RWPE1 (cell line): ENCODE measurements at places on chromosomes 2 and 18.

GRCh38 chr2:11634584-11634983 is 35.4 kb downstream of the NTSR2 start:
- DNase-seq = no peak

GRCh38 chr18:76493213-76494161 is 1.6 kb downstream of the ZNF516 start:
- peak; percentile 79 for DNase-seq

GRCh38 chr2:172674034-172674967 is 61.3 kb upstream of the RAPGEF4 start:
- no peak for DNase-seq

- no peak for DNase-seq
Observed at GRCh38 chr2:171334171-171334570, 99.6 kb downstream of the METTL8 start.

DNA sequence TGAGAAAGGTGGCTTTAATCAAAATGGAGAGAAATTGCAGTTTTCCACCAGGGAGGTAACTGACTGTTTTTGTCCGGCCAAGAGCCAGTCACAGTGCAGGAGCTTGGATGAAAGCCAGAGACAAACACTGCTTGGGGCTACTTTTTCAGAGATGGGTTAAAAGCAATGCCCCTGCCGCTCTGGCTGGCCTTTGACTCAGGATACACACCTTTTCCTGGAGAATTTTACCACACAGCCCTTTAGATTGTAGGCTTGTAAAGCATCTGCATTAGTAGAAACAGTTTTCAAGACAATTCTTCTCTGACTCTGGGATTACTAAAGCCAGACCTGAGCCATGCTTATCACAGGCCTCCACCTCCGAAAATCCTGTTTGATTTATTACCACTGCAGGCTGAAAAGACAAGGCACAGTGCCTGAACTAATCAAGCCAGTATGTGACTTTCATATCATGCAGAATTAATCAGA is 79.7 kb downstream of the CCBE1 start:
- peak; percentile 26 for DNase-seq

DNA sequence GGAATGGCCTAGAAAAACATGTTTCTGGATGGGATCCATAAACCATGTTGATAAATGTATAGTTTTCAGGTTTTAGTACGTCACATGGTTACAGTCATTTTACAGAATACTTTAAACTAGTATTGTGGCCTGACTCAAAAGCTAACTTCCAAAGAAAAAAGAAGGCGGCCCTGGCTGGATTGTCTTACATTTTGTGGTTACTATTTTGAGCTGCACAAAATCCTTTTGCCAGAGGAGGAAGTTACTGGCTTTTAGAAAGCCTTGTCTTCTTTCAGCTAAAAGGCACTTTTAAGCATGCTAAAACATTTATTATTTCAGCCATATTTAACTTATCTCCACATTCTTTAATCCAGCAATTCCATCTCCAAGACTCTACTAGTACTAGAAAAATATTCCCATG is 227.9 kb downstream of the CDH2 start:
- DNase-seq = no peak

DNA sequence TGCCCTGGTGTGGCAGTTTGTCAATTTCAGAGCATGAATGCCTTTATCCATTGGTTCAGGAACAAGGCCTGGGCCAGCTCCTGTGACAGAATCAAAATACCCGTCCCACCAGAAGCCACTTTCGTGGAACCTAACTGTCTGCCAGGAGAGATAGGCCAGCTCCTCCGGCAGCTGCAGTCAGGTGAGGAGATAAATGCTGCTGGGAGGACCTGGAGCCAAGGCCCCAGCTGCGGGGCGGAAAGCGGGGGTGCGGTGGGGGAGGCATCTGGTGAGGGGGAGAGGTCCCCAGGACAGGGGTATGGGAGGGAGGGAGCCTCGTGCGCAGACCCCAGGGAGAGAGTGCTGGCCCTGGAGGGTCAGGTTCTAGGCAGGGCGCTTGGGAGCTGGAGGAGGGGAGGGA is 4.4 kb upstream of the ASB1 start:
- no peak for DNase-seq

- peak; percentile 25 for DNase-seq
Observed at GRCh38 chr2:90069290-90069894, 1377.9 kb downstream of the RPIA start.

DNA sequence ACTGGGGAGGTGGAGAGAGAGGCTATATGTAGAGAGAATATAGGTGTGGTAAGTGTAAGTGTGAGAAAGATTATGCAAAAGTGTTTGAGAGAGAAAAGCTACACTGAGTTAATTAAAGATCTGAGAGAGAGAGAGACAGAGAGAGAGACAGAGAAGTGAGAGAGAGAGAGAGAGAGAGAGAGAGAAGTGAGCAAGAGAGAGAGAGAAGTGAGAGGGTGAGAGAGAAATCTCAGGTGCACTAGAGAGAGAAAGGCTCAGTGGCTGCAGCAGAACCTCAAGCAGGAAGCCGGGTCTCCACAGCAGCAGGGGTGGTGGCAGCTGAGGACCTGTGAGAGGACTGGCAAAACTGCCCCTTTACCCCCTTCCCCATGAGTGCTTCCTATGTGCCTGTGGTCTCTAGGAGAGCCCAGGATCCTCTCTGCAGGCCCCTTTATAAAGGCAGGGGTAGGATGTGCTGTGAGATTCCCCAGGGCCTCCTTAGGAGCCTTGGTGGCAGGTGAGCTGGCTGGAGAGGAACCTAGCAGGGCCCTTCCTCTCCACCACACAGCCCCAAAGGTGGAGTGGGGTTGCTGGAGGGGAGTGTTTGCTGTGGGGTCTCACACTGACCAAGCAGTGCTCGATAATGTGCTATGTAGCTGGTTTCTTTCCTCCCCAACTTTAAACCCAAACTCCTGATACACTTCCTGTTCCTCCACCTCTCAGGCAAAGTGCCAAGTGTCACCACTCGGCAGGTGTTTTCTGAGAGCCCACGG is 52.6 kb downstream of the SLC4A5 start:
- no peak for DNase-seq

GRCh38 chr2:27717070-27717795 is 53.5 kb downstream of the SLC4A1AP start:
- peak; percentile 71 for DNase-seq

DNA sequence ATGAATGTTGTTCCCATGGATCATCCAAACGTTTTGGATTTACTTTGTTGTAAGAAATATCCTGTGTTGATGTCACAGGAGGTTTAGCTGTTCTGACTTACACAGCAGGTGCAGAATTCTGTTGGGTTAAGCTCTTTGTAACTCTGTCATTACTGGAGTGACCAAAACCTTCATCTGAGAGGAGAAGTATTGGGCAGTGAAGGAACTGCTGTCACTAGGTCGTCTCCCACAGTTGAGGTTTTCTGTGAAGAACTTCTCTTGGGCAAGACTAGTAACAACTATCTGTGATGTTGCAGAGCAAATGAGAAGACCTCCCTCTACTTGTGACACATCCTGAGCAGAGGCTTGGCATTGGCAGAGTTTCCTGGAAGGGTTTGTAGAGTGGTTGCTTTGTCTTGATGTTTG is 2.9 kb downstream of the SPTBN1 start:
- DNase-seq = no peak

- no peak for DNase-seq
Observed at GRCh38 chr2:160246356-160246755, 46.3 kb upstream of the ITGB6 start.

DNA sequence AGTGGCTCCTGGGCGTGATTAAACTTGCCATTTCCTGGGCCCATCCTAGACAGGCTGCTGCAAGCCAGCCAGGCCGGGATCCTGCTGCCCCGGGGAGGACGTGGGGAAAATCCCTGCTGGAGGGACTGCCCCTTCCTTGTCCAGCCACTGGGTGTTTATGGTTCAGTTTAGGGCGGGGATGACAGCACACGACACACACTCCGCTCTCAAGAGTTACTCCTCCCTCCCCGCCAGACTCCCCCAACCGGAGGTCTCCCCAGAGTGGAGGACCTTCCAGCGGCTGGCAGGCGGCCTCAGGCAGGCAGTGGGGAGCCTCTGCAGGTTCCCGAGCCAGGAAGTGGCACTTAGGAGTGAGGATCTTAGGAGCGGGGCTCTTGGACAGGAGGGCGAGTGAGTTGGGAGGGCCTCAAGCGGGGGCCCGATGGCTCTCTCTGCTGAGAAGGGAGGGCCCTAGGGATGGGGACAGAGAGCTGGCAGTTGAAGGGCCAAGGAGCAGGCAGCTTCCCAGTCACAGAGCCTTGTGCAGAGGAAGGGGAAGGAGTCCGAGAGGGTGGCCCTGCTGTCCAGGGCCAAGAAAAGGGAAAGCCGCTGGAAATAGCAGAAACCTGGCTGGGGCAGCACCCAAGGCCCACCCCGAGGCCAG is 5.7 kb upstream of the GPR35 start:
- DNase-seq = no peak

DNA sequence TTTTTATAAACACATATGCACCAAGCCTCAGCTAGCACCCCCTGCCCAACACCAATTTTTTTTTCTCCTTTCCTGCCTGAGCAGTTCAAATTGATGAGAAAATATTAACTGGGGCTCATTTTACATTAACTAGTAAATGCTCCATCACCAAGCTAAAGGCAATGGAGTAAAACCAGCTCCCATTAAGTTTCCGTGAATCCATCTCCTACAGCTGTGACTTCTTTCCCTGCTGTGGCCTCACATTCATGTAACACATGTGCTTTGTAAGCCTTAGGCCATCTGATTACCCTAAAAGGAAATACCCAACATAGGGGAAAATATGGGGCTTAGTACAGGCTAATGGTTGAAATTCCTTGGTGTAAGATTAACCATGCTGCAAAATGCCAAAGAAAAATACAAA is 60.8 kb downstream of the DNER start:
- DNase-seq = no peak

DNA sequence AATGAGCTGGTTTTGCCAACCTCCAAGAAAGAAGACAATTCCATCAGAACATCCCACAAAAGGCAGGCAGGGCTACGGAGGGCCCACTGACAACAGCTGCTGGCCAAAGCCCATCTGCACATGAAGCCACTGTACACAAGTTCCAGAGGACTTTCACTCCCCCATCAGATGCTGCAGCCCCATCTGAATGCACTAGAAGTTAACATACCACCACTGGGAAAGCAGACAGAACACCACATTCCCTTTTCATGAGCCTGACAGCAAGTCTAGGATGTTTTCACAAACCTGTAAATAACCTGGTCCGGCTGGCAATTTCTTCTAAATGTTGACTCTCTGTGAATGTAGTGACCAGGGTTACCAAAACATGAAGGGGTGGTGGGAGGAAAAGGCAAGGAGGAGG is 41.5 kb downstream of the CCBE1 start:
- no peak for DNase-seq

- DNase-seq = no peak
Observed at GRCh38 chr2:54271843-54272627, 16.0 kb upstream of the TSPYL6 start.

DNA sequence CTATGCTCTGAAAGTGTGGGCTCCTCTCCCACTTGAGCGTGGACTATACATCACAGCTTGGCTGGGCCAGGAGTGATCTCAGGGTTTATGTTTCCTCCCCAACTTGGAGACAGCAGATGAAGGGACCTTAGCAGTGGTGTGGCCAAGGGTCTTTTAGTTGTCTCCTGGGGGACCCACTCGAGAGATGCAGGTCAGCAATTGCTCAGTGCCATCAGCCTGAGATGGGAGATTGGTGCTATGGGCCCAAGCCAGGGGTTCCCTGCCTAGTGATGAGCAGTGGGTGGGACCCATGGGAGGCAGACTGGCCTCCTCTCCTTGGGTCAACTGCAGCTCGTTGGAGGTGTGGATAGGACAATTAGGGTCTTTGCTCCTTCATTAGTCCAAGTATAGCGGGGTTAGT is 510.5 kb upstream of the FSHR start:
- DNase-seq = no peak

GRCh38 chr2:11473659-11474433 is 7.9 kb upstream of the E2F6 start:
- DNase-seq = no peak
